Occipital lobe (tissue), 3 donors: ENCODE measurements at places on chromosomes 13 and 19. TPM values are rescaled to one million over a fixed set of nuclear protein-coding genes. Genes with fewer than 3 reads are reported as not detected.

GRCh38 chr19:43731846-43732245 is 16.0 kb downstream of the IRGC start:
- no peak for DNase-seq

DNA sequence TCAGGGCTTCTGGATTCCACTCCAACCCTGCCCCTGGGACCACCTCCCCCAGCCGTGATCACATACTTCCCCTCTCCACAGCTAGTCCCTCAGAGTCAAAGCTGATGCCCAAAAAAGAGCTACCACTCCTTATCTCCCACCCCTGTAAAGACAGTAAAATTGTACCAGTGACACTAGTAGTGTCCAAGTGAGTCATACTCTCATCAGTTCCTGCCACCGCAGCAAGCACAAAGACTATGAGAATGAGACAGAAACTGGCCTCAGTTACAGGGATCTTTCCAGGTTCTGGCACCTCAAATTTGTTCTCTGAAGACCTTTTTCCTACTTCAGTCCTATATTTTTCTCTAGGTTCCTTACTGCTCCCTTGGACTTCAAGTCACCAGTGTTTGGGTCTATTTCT is 144.2 kb downstream of the SPRY2 start:
- no peak for DNase-seq

DNA sequence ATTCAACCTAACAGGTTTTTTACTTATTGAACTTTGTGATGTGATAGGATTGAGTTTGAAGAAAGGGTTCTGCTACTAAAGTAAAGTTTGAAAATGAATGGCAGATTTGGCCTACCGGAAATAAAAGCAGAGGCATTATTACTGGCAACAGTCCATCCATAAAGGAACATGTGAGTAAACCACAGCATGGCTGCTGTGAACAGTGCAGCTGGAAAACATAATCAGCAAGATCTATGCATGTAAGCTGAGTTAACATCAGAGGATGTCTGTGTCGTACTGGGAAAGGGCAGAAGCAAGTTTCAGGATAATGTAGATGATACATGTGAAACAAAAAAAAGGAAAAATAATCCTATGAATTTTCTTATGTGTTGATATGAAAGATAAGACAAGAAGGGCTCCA is 87.6 kb downstream of the CYSLTR2 start:
- DNase-seq: no peak

Gene CACNG6
- 0.47 TPM for total RNA-seq

Gene FGF9
- total RNA-seq: 16.1 TPM

- no peak for DNase-seq
These were observed 619 bp upstream of the EXOC3L2 start for GRCh38 chr19:45245826-45246225.

DNA sequence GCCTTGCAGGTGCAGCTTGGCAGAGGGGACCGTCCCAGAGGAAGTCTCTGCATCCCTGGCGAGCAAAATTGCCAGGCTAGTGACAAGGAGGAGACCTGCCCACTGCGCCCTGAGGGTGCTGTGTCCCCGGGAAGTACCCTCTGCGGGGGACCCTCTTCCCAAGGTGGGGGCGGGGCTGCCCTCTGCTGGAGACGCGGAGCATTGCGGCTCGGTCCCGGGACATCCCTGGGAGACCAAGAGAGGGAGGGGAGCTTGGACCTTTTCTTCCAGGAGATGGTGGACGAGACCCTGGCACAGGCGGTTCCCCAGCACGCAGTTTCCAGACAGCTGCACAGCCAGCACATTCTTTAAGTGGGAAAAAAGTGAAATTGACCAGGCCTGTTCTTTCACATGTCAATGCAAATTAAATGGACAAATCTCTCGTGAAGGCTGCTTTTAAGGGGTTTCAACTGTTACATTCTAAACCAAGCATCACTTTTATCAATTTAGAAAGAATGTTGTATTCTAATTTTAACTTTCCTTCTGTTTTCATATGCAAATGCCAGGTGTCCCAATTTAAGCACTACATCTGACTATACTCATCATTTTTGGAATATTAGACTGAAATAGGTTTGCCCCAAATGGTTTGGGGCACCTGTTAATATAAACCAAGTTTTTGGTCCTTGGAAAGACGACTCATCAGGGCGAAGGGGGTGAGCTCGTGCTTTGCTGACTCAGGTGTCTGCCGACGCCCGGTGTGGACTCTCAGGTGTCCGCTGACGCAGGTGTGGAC is 60.7 kb downstream of the MCF2L start:
- DNase-seq: no peak

DNA sequence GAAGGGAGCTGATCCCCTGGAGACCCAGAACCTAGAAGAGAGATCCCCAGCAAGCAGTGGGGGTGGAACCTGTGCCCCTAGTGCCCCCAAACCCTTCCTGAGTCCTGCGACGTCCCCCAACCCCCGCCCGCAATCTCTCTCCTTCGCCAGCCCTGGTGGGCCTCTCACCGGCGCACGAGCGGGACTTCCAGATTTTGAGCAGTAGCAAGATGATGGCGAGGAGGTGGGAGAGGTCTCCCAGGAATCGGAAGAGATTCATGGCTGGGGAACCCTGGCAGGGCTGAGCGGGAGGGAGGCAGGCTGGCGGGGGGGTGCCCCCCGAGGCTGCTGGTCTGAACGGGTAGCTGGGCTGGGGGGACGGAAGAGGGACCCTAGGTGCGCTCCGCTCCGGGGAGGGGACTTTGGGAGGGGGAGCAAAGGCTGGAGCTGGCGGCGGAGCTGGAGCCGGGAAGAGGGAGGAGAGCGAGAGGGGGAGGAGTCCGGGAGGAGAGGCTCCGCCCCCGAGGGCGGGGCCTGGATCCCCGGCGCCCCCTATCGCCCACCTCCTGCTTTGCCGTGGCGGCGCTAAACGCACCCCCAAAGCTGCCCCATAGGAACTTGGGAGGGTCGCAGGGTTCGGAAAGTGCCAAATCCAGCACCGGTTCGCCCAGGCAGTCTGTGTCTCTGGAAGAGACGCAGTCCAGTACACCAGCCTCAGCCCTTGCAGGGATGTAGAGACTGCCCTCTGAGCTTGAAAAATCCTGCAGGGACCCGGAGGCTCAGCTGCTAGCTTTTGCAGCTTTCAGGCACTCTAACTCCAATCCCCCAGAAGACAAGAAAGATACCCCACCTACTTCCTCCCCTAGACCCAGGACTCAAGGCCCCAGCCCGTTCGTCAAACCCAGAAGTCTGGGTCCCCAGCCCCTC is at the start of gene KDELR1:
TSS of gene KDELR1 (minus strand) at position 452 of the 906 bp plus-strand sequence. CDS start at position 259, 193 bp downstream.
- peak; percentile 71 for DNase-seq

GRCh38 chr19:7977021-7977722 is 28.3 kb downstream of the ELAVL1 start:
- no peak for DNase-seq

GRCh38 chr13:20073775-20074174 is 87.1 kb downstream of the GJA3 start:
- DNase-seq: no peak

Gene NAPSA
- 0.16 TPM for total RNA-seq

Gene RNASEH2B
- 272 TPM for total RNA-seq

Gene ALG5
- total RNA-seq: 20.4 TPM

Gene LSM4
- total RNA-seq: 72.2 TPM

DNA sequence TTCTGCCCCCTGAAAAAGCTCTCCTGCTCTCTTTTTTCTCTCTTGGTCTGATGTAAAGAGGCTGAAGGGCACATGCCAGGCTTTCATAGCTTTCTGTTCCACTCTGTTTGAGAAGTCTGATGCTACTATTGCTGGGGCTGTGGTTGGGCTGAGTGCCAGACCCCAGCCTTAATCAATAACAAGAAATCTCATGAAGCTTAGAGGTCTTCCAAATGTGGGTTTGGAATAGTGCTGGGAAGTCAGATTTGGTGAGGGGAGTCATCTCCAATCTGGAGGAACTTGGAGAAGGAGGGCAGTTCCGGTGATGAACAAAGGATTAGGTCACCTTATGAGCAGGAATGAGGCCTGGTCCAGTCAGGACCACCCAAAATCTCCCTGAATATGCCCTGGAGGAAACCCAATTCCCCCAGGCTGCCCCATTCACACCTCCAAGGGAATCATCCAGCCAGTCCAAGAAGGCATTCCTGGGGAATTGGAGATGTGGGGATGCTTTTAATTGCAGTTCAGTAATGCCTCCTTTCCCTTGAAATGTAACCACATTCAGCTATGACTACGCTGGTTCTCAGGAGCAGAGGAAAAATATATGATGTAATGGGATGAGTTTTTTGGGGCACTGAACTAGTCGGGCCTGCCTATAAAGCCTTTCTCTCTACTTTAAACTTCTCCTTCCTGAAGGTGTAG is 102.0 kb downstream of the STARD13 start:
- no peak for DNase-seq

Gene FBXO17
- total RNA-seq: 3.6 TPM

DNA sequence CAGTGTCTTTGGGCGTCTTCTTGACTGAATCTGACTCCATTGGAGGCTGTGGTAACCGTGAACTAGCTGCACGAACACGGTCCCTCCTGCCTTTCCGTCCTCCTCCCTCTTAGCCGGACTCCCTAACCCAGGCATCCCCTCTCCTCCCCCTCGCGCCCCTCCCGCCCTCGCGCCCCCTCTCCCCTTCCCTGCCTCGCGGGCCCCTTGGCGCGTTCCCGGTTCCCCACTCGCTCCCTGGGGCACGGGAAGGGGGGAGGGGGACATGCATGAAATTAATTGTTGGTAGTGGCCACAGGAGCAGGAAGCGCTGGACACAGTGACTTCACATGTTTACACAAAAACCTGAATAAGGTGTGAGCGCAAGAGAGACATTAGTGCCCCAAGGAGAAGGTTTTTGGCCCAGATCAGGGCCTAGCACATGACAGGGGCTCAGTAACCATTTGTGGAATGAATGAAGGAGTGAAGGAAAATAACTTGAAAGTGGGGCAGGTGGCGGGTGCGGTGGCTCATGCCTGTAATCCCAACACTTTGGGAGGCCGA is 279 bp downstream of the DMRTC2 start:
- DNase-seq: no peak

- no peak for DNase-seq
These were observed 301.0 kb downstream of the TBC1D4 start for GRCh38 chr13:75180805-75181455.

- no peak for DNase-seq
These were observed 624 bp downstream of the SAFB start for GRCh38 chr19:5623397-5624017.

DNA sequence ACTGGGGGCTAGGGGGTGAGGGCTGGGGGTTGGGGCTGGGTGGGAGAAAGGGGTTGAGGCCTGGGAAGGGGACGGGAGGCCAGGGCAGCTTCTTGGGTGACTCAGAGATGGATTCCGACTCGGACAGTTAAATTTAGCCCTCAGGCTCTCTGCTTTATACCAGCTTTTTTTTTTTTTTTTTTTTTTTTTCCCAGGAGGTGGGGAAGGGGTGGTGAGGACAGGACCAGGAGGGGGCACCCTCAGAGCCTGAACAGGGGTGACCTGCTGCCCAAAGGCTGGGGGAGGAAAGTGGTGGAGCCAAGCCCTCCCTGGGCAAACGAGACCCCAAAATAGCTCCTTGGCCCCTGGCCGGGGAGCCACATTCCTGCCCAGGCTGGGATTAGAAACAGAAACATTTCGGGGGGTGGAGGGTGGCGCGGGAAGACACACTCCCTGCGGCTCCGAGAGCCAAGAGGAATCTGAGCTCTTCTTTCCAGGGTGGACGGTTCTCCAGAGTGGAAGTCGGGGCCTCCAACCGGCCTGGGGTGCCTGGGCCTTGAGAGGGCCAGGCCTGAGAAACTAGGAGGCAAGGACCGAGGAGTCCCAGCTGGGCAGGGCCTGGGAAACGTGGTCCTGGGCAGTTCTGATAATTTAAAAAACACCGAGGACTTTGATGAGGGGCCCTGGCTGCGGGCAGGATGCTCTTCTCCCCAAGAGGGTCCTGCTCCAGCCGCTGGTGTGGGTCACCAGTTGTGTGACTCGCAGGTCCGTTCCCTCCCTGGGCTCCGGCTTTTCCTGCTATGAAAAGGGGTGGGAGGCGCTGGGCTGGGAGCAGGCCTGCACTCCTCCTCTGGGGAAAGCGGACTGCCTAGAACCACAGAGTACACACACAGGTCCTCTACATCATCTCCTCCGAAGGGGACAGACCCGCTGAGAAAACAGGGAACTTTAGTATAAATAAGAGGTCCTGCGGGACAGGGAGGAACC is 813 bp upstream of the DMPK start:
- no peak for DNase-seq

GRCh38 chr19:50266896-50267295 is 62.3 kb downstream of the KCNC3 start:
- no peak for DNase-seq
